ENCODE measurements at places on chromosomes 4 and X.

- no peak for DNase-seq
Measured at GRCh38 chr4:76659103-76659490, 224.1 kb downstream of the SHROOM3 start.

GRCh38 chr4:4914059-4914820 is 54.8 kb downstream of the MSX1 start:
- DNase-seq: no peak

- DNase-seq: no peak
Measured at GRCh38 chrX:50671661-50672060, 142.3 kb downstream of the SHROOM4 start.

- no peak for DNase-seq
Measured at GRCh38 chrX:46730765-46731164, 28.2 kb downstream of the SLC9A7 start.

- peak; percentile 80 for DNase-seq
Measured at GRCh38 chr4:140359562-140360427, 13.7 kb upstream of the SCOC start.

- DNase-seq: no peak
Measured at GRCh38 chrX:17542123-17542522, 167.1 kb downstream of the NHS start.

DNA sequence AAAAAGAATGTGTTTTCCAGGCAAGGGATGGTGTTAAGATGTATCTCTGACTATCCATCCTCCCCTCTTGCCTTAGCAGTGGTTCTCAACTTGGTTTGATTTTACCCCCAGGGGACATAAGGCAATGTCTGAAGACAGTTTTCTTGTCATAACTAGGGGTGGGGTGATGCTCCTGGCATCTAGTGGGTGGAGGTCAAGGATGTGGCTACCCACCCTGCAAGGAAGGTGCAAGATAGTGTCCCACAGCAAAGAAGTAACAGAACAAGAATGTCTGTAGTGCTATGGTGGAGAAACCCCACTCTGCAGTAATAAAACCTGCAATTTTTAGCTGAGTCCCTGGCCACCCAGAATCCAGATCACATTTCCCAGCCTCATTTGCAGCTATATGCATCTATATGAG is 81.2 kb upstream of the TBL1X start:
- peak; percentile 6 for DNase-seq

DNA sequence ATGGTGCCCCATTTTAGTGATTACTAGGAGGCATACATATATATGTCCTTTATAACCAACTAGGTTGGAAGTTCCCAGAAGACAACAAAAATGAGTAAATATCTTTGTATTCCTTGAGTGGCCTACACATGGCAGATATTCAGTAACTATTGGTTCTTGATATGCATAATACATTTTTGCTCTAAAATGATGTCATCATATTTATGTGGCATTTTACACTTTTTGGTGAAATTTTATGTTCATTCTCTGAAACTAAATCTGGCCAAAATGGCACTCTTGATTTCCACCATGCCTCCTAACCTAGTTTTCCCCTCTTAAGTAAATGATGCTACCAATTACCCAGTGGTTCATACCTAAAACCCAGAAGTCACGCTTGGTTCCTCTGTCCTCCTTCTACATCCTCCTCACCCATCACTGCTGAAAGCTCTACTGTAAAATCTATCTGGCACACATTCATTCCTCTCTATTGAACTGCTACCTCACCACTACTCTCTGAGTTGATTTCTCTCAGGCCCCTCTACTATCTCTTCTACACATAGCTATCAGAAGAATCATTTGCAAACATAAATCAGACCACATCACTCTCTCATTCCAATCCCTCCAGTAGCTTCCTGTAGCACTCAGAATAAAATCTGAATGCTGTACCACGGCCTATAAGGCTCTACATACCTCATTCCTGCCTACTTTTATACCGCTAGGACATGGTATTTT is 13.4 kb downstream of the SLC10A7 start:
- no peak for DNase-seq

- no peak for DNase-seq
Measured at GRCh38 chrX:151679798-151680402, 15.4 kb upstream of the PRRG3 start.

- no peak for DNase-seq
Measured at GRCh38 chrX:123313486-123313885, 129.4 kb downstream of the GRIA3 start.

DNA sequence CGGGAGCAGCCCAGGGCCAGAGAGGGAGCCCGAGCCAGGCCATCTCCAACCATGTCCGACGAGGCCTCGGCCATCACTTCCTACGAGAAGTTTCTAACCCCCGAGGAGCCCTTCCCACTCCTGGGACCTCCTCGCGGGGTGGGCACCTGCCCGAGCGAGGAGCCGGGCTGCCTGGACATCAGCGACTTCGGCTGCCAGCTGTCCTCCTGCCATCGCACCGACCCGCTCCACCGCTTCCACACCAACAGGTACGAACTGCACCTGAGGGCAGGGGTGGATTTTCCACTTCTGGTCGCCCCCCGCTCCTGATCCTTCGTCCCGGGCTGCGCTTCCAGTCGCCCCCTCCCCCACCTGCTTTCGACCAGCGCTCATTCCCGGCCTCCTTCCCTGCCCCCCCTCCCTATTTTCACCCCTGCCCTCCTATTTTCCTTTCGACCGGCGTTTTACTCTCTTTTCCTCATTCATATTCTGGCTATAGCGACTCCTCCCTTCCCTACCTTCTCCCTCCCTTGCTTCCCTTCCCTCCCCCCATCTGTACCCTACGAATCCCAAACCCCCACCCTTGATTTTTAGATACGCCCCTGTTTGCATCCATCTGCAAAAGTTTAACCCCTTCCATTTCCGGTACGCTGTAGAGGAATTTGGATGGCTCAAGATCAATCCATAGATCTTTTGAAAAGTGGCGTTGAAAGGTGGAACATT is 633 bp downstream of the FAM199X start:
- DNase-seq: no peak

GRCh38 chr4:153916273-153916755 is 127.4 kb upstream of the SFRP2 start:
- DNase-seq: no peak

GRCh38 chrX:40385682-40386081 is 195.1 kb upstream of the ATP6AP2 start:
- DNase-seq: no peak

GRCh38 chrX:84909151-84909550 is 94.5 kb upstream of the APOOL start:
- DNase-seq: no peak

GRCh38 chr4:62274782-62275181 is 1074.7 kb downstream of the ADGRL3 start:
- DNase-seq: no peak

- DNase-seq: no peak
Measured at GRCh38 chr4:151114986-151115385, 15.6 kb downstream of the RPS3A start.

DNA sequence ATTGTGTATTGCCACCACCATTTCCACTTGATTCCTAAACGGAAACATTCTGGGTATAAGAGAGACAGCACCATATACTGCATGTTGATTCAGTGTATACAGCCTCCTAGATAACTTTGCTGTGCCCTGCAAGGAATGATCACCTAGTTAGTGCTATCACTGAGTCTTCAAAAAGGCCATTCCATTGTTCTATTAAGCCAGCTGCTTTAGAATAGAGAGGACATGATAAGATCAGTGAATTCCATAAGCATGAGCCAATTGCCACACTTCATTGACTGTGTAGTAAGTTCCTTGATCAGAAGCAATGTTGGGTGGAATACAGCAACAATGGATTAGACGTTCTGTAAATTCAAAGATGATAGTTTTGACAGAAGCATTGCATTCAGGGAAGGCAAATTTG is 1047.3 kb downstream of the PCDH18 start:
- no peak for DNase-seq

- DNase-seq: no peak
Measured at GRCh38 chr4:2646396-2647149, 109.6 kb downstream of the TNIP2 start.

GRCh38 chr4:153506341-153507309 is 40.5 kb downstream of the TMEM131L start:
- DNase-seq: no peak

GRCh38 chrX:102739657-102740056 is 19.1 kb downstream of the GPRASP3 start:
- DNase-seq: no peak

DNA sequence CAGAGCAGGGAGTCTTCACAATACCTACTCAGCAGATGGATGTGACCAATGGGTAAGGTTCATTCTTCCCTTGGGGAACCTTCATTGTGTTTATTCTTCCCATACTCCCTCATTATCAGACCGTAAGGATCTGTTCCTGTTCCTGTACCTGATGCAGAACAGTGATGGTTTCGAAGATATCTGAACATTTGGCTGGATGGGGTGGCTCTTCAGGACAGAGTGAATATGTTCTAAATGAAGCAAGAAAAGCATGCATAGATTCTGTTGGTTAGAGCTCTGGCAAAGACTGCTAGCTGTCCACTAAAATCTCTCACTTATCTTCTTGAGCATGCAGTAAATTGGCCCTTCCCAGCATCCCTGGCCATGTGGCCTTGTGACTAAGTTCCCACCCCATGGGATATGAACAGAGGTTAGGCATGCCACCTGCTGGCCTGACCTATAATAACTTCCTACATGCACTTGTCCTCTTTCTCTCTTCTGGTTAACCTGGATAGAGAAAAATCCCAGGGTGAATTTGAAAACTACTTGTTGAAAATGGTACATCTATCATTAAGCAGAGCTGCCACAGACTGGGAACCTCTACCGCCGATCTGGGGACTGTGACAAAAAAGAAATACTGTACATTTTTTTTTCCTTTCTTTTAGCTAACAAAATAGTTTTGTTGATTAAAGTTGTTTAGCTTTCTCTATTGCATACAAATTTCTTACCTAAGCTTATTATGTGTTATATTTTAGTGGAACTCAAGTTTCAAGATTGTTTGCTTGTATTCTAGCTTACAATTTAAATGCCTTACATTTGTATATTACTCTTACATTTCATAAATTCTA is 60.0 kb upstream of the BANK1 start:
- peak; percentile 56 for DNase-seq

- DNase-seq: no peak
Measured at GRCh38 chr4:86558797-86559196, 35.3 kb upstream of the PTPN13 start.

DNA sequence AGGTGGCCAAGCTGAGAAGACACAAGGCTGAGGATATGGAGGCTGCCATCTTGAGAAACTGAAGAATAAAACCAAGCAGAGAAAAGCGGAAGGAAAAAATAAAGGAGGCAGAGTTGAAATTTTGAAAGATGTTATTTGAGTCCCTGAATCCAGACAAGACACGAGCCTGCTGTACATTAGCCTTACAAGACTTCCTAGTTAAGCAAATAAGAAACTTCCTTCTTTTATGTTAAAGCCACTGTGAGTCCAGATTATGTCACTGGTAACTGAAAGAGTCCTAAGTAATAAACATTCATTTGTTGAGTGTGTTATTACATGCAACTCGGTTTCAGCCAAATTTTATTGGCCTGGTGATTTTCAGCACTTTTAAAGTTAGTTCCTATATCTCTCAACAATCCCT is 30.4 kb downstream of the DRD5 start:
- DNase-seq: no peak

- DNase-seq: no peak
Measured at GRCh38 chrX:17376431-17377077, 1.6 kb downstream of the NHS start.

- DNase-seq: no peak
Measured at GRCh38 chr4:8157944-8158709, 486 bp downstream of the ABLIM2 start.

- DNase-seq: no peak
Measured at GRCh38 chrX:118062817-118063615, 53.6 kb downstream of the KLHL13 start.

- no peak for DNase-seq
Measured at GRCh38 chr4:186739802-186740434, 16.3 kb upstream of the FAT1 start.

DNA sequence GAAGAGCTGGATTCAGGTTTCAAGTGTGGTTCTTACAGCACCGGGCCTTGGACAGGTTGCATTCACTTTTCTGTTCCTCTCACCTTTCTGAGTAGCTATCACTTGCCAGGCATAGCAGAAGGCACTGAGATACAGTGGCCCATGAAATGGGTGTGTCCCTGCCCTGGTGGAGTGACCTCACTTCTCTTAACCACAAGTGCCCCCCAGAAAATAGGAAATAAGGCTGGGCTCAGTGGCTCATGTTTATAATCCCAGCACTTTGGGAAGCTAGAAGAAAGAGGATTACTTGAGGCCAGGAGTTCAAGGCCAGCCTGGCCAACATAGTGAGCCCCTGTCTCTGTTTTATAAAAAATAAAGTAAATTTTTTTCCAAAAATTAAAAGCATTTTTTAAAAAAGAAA is 101.7 kb upstream of the KIT start:
- no peak for DNase-seq

- DNase-seq: no peak
Measured at GRCh38 chr4:143374771-143375170, 38.1 kb downstream of the GAB1 start.

- no peak for DNase-seq
Measured at GRCh38 chrX:21986596-21986995, 45.5 kb upstream of the PHEX start.

DNA sequence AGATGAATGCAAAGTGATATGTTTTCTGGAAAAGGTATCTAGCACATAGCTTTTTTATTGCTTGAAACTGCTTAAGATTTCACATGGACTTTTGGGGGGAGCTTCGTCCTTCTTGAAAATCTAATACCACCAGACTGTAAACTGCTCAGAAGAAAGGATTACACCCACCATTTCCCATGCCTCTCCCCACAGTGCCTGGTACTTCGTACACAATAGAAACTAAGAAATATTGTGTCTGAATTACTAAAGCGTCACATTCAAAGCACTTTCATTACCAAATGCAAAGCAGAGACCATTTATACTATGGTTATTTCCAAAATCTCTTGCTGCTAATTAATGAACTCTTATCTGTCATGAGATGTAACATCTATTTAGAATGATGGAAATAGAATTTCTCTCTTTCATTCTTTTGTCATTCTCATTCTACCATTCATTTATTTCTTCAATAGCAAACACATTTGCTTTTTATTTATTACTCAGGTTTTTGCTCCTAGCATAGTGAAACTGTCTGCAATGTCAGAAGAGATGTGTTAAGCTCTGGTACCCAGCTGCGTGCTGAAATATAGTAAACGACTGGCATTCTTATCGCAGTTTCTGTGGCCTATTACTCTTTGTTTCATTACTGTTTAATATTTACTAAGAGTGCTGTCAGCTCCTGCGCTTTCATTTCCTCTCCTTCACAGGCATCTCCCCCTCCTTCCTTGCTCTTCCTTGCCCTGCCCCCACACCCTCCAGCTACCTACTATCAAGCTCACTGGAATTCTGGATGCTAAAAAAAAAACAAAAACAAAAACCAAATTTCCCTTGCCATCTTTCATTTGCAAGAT is 51.4 kb upstream of the RAPGEF2 start:
- DNase-seq: no peak

GRCh38 chr4:124753941-124754581 is 41.5 kb upstream of the ANKRD50 start:
- DNase-seq: no peak
